Vagina (tissue), 2 donors: ENCODE measurements at places on chromosomes 3 and 15. TPM values are rescaled to one million over a fixed set of nuclear protein-coding genes. Genes with fewer than 3 reads are reported as not detected.

DNA sequence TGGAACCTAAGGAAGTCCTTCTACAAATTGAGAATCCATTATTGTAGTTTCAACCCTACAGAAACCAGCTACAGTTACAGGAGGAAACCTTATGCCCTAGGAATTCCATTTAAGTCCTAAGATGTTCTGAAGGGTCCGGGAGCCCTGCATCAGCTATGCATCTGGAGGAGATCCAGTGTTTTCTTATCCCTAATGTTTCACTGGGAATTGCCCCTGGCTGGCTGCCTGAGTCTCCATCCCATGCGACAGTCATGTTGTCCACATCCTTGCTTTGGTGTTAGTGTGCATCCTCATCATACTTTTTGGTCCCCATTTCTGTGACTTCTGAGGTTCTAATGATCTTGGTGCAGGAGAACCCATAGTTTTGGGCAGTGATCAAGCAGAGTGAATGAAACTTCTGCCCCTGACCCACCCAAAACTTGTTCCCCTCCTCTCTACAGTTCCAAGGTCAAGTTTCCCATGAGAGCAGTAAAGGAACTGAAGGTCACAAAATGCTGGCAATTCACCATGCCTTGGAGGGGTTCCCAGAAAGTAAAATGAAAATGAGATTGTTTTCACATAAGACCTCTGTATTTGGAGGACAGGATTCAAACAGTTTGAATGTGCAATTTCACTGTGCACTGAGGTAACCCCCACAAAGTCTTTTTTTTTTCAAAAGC, 121.9 kb upstream of the PHLDB2 start:
- DNase-seq: no peak

DNA sequence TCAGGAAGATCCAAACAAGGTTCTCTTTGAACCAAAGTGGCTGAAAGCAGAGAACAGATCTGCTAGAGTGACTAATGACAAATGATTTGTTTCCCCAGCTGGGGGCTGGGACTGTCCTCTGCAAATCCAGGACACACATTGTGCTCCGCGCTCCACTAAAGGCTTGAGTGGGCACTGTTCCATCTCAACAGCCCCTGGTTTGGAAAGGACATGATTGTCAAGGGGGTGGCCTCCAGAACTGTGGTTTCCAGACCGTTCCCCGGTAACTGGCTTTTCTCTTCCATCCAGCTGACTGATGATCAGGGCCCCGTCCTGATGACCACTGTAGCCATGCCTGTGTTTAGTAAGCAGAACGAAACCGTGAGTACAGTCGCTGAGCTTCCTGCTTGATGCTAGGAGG, 91.0 kb downstream of the LRTM1 start:
- no peak for DNase-seq

- DNase-seq: no peak
Measured at GRCh38 chr3:152048831-152049230, 175.4 kb downstream of the SUCNR1 start.

- no peak for DNase-seq
Measured at GRCh38 chr3:138360869-138361525, 12.6 kb downstream of the MRAS start.

DNA sequence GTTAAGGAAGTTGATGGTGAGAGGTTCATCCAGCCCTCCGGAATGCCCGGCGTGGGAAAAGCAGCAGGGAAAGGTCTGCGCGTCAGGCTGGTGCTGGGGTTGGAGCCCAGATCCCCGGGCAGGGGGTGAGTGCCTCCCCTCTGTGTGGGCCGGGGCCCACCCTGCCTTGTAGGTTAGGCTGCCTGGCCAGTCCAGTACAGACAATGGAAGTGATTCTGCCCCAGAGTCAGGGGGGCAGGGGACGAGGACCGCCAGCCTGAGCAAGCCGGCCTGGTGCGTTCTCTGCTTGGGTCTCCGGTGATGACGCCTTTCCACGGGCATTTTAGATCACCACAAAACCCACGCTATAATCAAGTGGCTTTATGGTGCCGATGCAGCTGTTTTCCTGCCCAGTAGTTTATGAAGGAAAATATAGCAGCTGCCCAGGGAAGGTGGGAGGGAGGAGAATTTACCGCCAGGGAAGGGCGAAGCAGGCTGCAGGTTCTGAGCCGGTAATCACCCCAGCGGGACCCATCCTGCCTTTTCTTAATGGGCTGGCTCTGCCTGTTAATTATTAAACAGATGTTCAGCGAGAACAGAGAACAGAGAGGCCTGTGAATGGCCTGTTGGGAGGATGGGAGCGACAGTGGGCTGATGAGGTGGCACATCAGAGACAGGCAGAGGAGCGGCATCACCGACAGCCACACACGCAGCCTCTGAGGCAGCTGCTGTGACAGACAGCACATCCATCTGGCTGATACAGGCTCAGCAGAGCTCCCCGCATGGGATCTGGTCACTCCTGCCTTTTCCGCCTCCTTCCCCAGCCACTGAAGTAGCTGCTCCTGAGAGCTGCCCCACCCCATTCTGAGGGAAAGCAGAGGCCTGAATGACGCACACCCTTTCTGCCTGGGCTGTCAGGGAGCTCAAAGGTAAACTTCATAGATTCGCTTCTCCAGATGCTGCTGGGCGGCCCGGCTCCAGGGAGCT, 35.2 kb downstream of the BDH1 start:
- DNase-seq: no peak

- no peak for DNase-seq
Measured at GRCh38 chr15:77042245-77042919, 28.5 kb downstream of the TSPAN3 start.

GUCA1C gene
- not detected for total RNA-seq

TIMP4 gene
- total RNA-seq: 35.1 TPM

PPIB gene
- total RNA-seq: 451 TPM

MFAP1 gene
- total RNA-seq: 13.5 TPM
